ENCODE measurements at places on chromosomes 16 and 17.

DNA sequence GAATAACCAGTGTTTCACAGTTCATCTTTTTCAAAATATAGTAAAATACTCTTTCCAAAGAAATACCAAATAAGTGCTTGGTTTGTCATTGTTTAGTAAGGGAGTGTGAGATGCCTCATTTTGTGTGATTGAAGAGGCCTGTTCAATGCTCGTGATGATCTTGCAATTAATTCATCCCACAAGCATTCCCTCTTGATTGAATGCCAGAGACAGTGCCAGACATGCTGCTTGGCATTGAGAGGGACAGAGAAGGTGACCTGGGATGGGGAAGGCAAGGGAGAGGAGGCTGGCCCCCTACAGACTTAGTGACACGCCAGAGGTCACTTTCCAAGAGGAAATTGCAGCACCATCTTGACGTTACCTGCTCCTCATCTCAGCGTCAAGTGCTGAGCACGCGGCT is 49.3 kb downstream of the CLEC16A start:
- DNase-seq = no peak

- DNase-seq = no peak
These were observed 5.4 kb downstream of the LHX1 start for GRCh38 chr17:36942631-36943125.

- no peak for DNase-seq
These were observed 6.9 kb downstream of the MYCBPAP start for GRCh38 chr17:50514936-50515702.

- DNase-seq = no peak
These were observed 3.7 kb downstream of the LMF1 start for GRCh38 chr16:967077-967541.

GRCh38 chr17:75077496-75078283 is 10.1 kb upstream of the SLC16A5 start:
- DNase-seq = no peak

- DNase-seq = no peak
These were observed 11.8 kb upstream of the HSD17B2 start for GRCh38 chr16:82023206-82023605.

DNA sequence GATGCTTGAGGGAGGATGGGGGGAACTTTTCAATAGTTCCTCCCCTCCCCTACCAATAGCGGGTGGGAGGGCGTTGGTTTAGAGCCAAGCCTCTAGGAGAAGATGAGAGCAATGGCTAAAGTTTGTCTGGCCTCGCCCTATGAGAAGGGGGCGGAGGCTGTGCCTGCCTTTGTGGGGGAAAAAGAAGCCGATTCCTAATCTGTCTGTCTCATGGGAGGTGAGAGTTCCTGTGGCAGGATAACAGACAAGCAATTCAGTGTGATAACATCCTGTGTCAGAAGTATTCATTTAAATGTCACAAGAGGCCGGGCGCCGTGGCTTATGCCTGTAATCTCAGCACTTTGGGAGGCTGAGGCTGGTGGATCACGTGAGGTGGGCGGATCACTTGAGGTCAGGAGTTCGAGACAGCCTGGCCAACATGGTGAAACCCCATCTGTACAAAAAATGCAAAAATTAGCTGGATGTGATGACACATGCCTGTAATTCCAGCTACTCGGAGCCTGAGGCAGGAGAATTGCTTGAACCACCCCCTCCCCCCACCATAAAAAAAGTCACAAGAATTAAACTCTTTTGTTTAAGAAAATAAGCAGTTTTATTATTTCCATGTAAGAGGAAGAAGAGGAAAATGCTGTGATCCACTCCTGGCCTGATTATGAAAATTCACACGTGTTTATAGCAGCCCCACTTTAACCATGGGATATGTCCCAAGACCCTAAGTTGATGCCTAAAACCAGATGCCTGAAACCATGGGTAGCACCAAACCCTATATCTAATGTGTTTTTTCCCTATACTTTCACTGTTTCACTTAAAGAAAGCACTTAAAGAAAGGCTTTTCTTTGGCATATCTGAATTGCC is 1.7 kb downstream of the SLFN5 start:
- DNase-seq = peak; percentile 85

DNA sequence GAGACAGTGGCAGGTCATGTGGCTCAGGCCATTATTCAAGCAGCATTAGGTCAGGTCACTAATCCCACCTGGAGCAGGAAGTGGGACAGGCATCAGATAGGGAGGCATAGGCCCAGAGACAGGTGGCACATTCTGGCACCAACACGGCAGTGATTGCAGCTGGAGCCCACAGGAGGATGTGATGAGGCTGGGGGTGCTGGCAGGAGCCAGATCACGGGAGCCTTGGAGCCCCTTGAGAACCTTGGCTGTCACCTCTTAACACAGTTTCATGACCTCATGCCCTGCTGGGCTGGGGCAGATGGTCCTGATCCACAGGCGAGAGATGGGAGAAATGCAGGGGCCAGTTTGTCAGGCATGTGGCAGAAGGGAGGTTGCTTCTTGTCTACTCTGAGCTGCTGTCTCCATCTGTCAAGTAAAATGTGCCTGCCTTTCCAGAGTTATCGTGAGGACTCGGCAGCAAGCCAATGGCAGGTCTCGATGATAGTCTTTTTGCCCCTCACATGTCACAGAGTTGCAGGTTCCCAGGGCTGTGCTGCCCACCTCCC is 109.6 kb downstream of the CLEC16A start:
- DNase-seq = no peak

GRCh38 chr16:26988186-26988585 is 78.5 kb upstream of the C16orf82 start:
- no peak for DNase-seq

- no peak for DNase-seq
These were observed 527 bp downstream of the UNC45B start for GRCh38 chr17:35148144-35148543.

DNA sequence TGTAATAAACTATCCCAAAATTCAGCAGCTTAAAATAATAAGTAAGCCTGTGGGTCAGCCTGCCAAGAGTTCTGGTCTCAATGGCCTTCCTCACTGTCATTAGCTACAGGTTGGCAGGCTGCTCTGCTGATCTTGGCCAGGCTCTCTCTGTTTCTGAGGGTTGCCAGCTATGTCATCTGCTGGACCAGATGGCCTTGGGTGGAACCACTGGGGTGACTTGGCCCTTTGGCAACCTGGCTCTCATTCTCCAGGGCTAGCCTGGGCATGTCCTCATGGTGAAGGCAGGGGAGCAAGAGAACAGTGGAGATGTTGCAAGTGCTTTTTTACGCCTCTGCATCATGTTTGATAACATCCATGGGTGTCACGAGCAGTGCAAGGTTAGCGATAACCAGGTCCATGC is 13.9 kb downstream of the ITGAM start:
- DNase-seq = no peak

DNA sequence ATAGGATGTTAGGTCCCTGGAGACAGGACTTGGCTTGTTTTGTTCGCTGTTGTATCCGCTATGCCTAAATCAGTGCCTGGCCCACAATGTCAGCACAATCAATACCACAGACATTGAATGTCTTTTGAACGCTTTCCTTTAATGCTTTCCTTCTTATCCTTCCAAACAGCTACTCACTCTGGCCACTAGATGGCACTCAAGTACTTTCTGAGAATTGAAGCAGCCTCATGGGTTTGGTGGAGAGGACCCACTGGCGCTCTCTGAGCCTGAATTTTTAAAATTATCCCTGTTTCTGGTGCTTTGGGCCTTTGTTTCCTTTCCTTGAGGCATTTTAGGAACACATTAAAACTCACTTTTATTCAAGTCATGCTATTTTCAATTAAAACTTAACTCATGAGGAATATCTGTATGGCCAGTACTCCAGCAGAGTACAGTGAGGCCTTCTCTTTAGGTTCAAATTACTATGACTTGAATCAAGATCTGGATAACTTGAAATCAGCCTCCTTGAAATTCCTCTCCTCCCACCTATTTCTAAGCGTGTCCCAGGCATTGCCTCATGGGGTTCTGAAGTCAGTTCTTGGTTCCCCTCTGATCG is 3.2 kb upstream of the NLRP1 start:
- DNase-seq = peak; percentile 50

DNA sequence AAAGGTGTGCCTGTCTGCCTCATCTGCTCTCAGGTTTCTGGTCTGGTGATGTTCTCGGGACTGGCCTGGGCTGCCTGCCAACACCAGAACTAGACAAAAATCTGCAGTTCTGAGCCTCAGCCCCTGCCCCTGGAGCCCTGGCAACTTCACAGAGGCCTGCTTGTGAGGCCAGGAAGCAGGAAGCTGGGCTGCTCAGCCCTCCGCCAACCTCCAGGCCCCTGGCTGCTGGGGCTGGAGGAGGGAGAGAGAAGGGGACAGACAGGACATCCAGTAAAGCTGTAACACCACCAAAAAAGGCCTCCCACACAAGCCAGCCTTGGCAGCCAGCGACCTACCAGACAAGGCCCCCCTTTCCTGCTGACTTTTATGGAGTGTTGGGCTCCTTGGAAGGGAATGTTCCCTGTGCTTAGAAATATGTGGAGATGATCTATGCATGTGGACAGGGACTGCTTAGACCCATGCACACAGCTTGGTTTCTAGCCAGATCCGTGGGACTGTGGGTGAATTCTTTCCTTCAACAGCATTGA is 157.6 kb downstream of the XYLT1 start:
- no peak for DNase-seq

GRCh38 chr16:21302454-21302853 is 24.4 kb upstream of the CRYM start:
- DNase-seq = no peak

GRCh38 chr17:19369107-19369778 is 6.7 kb upstream of the B9D1 start:
- no peak for DNase-seq

DNA sequence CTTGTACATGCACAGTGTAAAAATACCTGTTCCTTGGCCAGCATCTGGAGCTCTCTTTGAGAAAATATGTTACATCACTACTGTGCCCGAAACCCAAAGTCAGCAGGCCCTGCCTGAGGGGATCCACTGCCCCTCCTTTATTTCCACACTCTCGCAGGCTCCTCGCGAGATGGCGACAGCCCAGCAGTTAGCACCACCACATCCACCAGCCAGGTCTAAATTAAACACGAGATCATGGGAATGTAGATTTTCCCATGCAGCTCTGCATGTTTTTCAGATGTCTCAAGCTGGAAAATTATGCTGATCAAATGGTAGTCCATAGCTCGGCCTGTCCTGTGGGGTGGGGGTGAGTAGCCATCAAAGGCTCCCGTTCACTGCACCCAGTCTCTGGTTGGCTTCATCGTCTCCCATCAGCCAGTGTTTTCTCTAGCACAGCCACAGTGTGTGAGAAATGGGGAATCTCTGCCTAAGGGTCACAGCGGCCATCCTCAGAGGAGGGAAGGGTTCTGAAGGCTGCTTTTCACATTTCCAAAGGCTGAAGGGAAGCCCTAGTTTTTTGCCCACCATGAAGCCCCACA is 34.7 kb downstream of the EPN2 start:
- no peak for DNase-seq

- no peak for DNase-seq
These were observed 23.8 kb downstream of the SLC12A3 start for GRCh38 chr16:56888806-56889205.

- no peak for DNase-seq
These were observed 12.2 kb upstream of the OSGIN1 start for GRCh38 chr16:83940630-83941378.

- DNase-seq = no peak
These were observed 74.7 kb downstream of the CDH13 start for GRCh38 chr16:82701442-82701955.

- DNase-seq = no peak
These were observed 116.0 kb downstream of the SNX29 start for GRCh38 chr16:12092544-12092921.

GRCh38 chr16:85698935-85699558 is 10.3 kb upstream of the GINS2 start:
- DNase-seq = no peak

DNA sequence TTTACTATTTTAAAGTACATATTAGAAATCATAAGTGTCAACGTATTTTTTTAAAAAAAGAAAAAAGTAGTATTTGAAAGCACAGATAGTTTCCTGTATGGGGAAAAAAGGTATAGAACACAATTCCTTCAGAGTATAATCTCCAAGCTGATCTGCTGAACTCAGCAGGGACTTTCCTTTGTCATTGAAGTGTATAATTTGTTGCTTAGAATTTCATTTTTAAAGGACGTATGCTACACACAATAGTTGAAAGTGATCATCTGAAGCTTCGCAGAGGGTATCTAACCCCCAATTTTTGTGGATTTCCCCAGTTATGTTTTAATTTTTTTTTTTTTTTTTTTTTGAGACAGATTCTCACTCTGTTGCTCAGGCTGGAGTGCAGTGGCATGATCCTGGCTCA is 20.2 kb upstream of the MAPT start:
- DNase-seq = no peak

DNA sequence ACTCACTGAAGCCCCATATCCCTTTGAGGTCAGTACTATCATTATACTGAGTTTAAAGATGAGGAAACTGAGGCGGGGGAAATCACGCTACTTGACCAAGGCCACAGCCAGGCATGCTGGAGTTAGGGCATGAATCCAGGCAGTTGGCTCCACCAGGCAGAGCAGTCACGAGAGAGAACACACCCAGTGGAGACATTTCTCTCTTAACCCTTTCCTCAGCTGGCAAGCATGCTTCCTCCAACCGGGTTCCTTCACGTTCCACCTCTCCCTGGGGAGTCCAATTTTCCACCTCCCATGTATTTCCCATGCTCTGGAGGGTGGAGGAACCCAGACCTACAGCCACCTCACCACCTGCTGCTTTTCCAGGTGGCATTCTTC is 32.8 kb downstream of the VAC14 start:
- no peak for DNase-seq

DNA sequence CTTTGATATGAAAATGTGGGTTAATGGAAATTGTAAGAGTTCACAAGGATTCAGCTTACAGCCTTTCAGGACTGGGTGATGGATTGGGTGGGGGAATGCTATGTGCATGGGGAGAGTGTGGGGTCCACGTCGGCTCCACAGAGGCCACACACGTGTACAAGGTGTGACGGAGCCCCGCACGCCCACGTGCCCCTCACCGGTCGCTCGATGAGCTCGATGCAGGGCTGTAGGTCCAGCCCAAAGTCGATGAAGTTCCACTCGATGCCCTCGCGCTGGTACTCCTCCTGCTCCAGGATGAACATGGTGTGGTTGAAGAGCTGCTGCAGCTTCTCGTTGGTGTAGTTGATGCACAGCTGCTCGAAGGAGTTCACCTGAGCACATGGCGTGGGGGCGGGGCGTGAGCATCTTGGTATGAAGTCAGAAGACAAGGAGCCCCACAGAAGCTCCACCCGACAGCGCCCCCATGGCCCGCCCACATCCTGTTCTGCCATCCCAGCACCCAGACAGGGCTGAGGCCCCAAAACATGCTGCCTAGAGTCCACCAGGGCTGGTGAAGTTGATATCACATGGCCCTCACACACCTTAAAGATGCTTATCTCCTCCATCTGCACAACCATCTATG is 99.1 kb downstream of the MYH11 start:
- no peak for DNase-seq

DNA sequence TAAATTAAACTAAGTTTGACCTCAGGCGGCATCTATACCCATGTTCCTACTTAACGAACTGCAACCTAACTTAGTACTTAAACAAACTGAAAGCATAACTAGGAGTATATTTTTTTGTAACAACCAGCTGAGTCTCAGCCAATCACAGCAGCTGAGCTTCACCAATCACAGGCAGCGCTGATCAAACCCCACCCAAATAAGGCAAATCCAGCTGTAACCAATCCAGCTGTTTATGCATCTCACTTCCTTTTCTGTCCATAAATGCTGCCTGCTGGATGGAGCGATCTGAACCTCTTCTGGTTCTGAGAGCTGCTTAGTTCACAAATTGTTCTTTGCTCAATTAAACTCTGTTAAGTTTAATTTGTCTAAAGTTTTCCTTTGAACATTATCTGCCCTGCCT is 131.3 kb downstream of the PMP22 start:
- no peak for DNase-seq
